HS-5 (cell line): ENCODE measurements at places on chromosomes 4 and X.

DNA sequence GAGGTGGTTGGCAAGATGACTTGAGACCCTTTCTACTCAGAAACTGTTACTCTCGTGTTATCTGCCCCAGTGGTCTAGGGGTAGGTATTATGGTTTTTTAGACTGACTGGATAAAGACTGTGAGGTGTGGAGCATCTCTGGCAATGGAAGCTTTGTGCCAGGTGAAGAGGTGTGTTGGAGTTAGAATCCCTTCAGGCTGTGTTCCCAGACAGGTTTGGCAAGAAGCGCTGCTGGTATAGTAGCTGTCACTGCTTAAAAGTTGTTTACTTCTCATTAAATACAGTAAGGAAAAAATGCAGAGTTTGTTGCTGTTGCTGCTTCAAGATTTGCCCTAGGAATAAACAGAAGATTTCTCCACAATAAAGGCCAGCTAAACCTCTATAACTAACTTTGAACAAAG lies 35.3 kb downstream of the AREG start:
- no peak for DNase-seq

DNA sequence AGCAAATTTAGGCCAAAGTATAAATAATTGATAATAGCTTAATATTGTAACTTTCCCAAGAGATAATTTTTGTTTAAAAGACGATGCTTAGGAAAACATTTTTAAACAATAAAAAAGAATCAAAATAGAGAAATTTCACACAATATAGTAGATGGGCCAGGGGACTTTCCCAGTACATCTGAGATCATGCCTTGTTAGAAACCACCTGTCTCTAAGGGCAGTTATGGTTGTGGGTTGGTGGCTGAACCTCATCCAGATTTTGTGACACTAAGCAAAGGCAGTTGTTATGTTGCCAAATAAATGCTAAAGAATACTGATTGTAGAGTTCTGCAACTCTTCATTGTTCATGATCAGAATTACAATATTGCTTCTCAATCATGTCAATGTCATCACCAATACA lies 270.6 kb downstream of the BANK1 start:
- no peak for DNase-seq

GRCh38 chr4:6017800-6018199 lies 431 bp downstream of the C4orf50 start:
- DNase-seq: no peak

- no peak for DNase-seq
Observed at GRCh38 chr4:57363346-57363745, 253.2 kb upstream of the IGFBP7 start.

DNA sequence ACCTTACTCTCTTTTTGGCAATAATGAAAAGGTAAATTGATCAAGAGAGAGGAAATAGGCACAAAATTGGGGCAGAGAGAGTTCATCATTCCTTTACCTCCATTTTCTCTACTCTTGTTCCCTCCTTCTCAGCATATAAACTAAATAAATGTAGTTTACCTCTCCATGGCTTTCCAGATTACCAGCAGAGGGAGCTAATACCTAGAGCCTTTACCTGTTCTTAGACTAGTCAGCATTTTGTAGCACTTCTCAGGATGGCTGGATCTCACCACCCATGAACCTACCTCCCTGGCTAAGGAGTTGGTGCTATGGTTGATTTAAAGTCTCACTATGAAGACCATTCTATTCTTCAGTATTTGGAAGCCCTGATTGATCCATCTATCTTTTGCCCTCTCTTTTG lies 15.7 kb downstream of the OFD1 start:
- DNase-seq: no peak

- DNase-seq: no peak
Observed at GRCh38 chrX:65910899-65911298, 129.0 kb downstream of the VSIG4 start.

DNA sequence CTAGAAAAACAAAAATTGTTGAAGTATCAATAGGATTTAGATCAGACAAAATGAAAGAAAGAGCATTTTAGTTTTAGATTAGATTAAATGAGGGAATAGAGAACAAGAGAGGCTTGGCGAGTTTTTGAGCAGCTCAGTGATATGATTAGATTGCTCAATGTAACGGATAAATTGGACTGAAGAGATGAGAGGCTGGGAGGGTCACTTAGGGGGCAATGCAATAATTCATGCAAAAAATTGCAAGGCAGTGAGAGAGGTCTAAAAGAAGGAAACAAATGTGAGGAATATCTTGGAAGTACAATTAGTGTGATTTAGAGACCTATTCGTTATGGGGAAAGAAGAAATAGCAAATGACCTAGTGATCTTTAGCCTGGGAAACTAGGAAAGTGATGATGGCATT lies 50.3 kb upstream of the BMP3 start:
- no peak for DNase-seq

DNA sequence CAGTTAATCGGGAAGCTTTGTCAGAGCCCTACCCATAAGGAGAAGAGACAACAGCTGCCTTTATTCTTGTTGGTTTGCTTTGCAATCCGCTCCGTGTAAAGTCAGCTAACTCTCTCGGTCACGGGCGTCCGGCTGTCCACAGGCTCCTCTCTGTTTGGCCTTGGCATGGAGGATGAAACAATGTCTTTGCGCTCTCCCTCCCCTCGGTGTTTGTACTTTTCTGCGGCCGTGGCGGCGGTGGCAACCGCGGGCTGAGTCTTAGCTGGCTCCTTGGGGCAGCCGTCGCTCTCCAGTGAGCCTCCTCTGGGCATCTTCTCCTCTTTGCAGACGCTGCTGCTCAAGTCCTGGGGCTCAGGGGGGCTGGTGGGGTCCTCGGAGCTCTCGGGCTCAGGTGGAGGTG lies 10.6 kb upstream of the IRAK1 start:
- DNase-seq: no peak

DNA sequence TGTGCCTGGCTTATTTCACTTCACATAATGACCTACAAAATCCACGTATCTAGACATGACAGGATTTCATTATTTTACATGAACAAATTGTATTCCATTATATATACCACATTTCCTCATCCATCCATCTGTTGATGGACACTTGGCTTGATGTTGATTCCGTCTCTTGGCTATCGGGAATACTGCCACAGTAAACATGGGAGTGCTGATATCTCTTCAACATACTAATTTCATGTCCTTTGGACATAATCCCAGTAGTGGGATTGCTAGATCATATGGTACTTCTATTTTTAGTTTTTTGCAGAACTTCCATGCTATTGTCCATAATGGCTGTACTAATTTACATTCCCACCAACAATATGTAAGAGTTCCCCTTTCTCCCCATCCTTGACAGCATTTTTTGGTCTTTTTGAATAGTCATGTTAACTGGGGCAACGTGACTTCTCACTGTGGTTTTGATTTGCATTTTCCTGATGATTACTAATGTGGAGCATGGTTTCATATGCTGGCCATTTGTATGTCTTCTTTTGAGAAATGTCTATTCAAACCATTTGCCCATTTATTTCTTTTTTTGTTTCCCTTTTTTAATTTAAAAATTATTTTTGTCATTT lies 68.9 kb downstream of the HTRA3 start:
- DNase-seq: no peak

DNA sequence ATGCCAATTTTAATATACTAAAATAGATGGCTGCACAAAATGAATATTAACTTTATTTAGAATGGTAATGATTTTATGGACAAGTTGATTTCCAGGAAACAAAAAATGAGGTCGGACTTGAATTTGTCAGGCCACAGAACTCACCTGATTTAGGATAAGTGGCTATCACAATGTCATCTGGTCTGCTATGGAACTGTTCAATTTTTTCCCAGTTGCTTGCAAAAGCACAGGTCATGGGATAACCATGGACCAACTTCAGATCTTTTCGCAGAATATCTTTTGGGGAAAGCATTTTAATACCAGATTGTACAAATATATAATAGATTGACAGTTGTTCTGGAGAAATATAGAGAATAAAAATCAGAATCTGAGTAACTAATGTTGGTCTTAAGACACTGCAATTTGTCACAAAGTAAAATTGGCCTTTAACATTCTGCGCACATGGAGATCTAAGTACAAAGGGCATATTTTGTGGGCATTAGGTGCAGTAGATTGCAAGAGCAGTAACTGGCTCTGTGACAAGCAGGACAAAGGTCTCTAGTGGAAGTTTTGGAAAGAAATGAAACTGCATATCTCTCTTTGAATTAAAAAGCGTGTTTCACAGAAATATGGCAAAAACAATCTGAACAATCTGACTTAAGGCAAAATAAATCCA lies 5.4 kb downstream of the SULT1B1 start:
- DNase-seq: no peak

GRCh38 chrX:111460607-111461006 lies 48.6 kb upstream of the DCX start:
- DNase-seq: no peak

- no peak for DNase-seq
Observed at GRCh38 chr4:94957030-94957429, 199.3 kb downstream of the BMPR1B start.

DNA sequence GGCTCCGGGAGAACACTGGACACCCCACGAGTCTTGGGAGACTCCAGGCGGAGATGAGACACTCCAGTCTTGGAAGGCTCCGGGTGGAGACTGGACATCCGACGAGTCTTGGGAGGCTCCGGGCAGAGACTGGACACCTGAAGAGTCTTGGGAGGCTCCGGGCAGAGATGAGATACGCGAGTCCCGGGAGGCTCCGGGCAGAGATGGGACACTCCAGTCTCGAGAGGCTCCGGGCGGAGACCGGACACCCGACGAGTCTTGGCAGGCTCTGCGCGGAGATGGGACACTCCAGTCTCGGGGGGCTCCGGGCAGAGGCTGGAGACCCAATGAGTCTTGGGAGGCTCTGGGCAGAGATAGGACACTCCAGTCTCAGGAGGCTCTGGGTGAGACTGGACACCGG lies 28.1 kb upstream of the LANCL3 start:
- DNase-seq: no peak

GRCh38 chr4:177118596-177118995 lies 191.1 kb upstream of the NEIL3 start:
- peak; percentile 88 for DNase-seq

DNA sequence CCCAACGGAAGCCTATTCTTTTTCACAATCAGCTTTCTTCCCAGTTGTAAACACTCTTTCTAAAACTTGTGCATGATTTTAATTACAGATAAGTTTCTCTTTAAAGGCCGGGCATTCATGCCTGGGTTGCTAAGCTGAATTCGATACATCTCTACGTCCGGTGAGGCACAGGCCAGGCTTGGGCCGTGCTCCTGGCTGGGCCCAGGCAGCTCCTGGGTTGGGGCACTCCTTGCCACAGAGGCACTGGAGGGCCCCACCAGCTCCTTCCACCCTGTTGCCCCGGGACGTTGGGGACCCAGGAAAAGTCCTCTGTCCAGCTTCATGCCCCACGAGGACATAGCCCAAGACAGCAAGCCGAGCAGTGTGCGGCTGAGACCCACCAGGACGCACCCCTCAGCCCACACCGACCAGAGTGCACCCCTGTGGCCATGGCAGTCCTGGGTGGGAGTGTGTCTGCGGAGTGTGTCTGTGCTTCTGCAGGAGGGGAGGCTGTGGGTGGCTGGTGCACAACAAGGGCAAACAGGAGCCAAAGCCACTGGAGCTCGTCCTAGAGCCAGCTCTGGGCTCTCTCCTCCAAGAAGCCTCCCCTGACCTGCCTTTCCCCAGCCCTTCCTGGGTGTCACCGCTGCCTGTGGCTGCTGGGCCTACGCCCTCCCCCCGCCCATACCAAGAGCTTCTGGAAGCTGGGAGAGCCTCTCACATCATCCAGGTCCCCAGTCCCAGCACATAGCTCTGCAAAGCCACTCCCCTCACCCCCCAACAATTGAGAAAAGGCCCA lies 128.0 kb upstream of the NKX1-1 start:
- DNase-seq: no peak

DNA sequence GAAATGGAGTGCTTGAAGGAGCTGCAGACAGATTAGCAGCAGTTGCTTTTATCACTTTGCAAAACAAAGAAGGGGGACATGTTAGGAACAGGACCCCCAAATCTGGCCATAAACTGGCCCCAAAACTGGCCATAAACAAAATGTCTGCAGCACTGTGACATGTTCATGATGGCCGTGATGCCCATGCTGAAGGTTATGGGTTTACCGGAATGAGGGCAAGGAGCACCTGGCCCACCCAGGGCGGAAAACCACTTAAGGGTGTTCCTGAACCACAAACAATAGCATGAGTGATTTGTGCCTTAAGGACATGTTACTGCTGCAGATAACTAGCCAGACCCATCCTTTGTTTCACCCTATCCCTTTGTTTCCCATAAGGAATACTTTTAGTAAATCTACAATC lies 79.6 kb upstream of the GC start:
- no peak for DNase-seq

- no peak for DNase-seq
Observed at GRCh38 chr4:139685180-139685579, 19.6 kb downstream of the MGST2 start.

DNA sequence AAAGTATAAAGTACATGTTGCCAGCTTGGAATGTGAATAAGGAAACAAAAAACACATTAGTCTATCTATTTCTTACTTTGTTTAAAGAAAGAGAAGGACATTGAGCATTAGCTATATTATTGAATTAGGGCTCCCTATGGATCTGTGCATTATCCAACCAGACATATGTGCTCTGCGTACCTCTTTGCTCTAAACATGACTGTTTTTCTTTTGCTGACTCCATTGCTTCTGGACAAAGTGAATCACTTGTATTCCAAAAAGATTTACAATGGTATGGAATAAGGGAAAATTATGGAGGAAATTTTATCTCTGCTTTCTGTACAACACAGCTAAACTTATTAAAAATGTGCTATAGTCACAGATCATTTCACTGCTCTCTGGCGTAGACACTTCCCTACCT lies 727.8 kb upstream of the LCORL start:
- no peak for DNase-seq

DNA sequence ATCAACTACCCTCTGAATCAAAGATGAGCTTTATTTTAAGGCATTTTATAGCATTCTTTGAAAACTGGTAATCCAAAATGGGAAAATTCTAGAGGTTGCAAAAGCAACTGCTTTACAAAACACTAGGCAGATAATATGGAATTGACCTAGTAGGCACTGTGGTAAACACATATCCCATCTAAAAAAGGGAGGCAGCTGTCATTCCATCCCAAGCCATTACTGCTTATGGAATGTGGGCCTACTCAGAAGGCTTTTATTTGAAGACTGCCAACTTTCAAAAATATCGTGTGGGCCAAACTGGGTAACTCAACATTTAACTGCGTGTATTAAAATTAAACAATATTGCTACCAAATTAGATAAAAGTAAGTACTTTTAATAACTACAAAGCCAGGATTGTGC lies 19.3 kb downstream of the UBE2D3 start:
- DNase-seq: no peak
